T-helper 17 cell (primary cell): ENCODE measurements at places on chromosomes 1 and 21.

- DNase-seq, result no peak
These were observed 184.9 kb downstream of the IGSF21 start for GRCh38 chr1:18292531-18292930.

- no peak for DNase-seq
These were observed 24.2 kb downstream of the HSPA13 start for GRCh38 chr21:14358775-14359174.

GRCh38 chr1:171507435-171507834 is 22.1 kb downstream of the PRRC2C start:
- no peak for DNase-seq

DNA sequence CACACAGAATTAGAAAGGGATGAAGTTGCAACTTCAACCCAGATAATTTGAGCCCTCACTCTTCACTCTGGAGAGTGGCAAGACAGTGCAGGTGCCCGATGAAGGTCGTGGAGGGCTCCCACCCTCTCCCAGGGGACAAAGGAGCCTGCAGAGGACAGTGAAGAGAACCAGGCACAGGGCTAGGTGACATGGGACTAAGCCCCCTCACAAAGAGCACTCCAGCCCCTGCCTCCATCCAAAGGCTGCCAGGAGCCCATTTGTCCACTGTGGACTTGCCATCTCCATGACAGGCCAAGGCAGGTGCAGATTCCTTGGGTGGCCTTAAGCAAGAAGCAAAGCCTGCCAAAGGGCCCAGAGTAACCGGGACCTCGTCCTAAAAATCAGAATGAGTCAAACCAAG is 15.1 kb downstream of the ERRFI1 start:
- DNase-seq, result no peak

DNA sequence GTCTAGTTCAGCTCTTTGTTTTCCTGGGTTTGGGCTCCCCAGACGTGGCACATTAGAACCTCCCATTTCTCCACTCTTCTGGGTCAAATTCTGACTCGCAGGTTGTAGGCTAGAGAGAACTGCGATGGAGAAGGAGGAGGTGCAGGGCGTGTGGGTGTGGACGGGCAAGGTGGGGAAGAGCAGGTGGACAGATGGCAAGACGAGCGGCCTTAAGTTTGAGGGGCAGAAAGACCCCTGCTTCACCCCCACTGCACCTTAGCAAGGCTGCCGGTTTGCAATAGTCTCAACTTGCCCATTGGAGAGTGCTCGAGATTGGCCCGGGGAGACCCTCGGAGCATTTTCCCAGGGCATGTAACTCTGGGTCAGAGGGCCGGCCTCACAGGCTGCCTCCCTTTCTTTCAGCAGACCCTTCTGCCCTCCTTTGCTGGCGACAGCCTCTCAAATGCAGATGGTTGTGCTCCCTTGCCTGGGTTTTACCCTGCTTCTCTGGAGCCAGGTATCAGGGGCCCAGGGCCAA is 1.7 kb downstream of the IL24 start:
- DNase-seq, result no peak

DNA sequence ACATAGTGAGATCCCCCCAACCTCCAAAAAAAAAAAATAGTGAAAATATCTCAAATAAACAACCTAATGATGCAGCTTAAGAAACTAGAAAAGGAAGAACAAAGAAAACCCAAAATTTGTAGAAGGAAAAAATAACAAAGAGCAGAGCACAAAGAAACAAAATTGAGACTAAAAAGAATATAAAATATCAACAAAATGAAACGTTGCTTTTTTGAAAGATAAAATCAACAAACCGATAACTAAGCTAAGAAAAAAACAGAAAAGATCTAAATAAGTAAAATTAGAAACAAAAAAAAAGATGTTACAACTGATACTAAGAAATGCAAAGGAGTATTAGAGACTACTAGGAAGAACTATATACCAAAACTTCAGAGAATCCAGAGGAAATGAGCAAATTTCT is 139.3 kb upstream of the PALMD start:
- DNase-seq, result no peak

DNA sequence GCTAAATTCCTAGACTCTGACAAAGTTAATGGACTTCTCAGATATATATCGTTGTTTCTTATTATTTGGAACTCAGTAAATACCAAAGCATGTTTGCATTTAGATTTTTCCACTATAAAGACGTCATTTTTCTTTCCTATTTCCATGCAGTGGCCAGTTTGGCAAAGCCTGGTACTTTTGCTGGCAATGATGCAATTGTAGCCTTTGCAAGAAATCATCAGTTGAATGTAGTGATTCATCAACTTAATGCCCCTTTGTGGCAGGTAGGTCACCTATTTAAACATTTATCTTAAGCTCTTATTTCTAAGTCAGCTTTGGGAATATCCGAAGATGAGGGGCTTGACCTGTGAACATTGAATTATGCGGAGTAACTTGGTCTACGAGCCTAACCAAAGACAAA is 12.0 kb downstream of the OTUD3 start:
- no peak for DNase-seq

DNA sequence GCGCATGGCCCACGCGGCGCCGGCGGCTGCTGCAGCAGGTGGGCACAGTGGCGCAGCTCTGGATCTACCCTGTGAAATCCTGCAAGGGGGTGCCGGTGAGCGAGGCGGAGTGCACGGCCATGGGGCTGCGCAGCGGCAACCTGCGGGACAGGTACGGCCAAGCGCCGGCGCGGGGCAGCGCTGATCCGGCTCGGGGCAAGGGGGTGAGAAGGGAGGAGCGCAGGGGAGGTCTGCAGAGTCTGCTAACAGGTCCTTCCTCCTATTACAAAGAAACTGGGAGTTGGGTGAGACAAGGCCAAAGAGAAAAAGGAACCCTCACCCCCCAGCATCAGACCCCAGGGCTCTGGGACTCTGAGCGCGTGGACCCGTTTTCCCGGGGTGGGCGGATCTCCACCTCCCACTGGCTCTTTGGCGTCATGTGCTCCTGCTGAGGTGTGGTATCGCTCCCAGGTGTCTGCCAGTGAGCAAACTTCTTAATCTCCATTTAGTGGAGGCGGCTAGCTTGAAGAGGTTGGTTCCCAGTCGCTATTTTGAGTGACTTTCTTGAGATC is 431 bp downstream of the MTARC1 start:
- no peak for DNase-seq

- no peak for DNase-seq
These were observed 10.1 kb upstream of the CLIC4 start for GRCh38 chr1:24735156-24735508.

GRCh38 chr1:100876291-100876690 is 18.4 kb downstream of the EXTL2 start:
- no peak for DNase-seq

GRCh38 chr1:46656643-46657042 is 11.5 kb downstream of the ATPAF1 start:
- no peak for DNase-seq

DNA sequence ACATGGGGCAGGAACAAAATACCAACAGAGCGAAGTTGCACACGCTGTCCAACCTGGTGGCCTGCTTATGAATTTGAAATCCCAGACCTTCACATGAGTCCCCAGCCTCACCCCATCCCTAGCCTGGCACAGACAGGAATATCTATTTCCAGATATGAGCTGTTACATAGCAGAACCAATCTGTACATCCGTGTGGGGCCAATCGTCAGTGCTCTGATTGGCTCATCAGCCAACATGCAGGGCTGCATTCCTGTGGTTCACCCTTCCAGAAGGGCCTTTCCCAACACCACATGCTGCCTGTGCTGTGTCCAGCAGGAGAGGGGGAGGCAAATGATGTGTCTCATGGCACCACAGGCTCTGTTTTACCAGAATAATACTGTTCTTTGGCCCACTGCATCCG is 31.3 kb downstream of the CCN1 start:
- no peak for DNase-seq

DNA sequence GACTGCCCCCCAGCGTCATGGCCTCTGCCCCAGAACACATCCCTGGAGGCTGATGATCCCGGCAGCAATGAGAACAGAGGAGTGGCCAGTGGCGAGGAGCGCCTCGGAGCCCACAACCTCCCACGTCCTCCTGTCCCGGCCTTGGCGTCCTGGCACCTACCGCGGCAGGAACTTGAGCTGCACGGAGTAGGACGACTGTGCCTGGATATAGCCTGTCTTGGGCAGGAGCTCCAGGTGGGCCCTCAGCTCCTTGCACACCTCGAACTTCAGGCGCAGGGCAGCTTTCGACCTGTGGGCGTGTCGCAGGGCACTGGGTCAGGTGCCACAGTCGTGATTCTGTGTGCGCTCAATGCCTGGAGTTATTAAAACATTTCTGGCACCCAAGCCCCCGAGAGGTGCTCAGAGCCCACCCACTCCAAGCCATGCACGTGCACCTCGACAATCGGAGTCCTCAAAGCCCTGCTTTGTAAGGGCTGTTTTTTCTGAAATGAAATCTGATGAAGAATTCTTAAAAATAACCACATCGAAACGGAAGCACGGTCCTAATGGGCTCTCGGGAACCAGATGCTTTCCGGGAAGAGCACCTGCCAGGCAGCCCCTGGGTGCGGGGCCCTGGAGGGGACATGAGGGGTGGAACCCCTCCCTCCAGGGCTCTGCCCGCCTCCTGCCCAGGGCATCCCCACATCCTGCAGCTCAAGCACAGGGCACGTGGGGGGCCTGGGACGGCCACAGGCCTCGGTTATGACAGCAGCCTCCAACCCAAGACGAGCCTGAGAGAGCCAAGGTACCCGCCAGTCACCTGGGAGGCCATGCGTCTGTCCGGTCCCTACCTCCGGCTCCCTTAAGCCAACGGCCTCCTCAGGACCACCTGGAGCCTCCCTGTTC is 23.0 kb upstream of the TMEM52 start:
- no peak for DNase-seq

GRCh38 chr21:35565204-35565611 is 495.1 kb downstream of the SETD4 start:
- DNase-seq, result no peak

GRCh38 chr1:204493984-204494280 is 673 bp downstream of the PIK3C2B start:
- peak; percentile 49 for DNase-seq

DNA sequence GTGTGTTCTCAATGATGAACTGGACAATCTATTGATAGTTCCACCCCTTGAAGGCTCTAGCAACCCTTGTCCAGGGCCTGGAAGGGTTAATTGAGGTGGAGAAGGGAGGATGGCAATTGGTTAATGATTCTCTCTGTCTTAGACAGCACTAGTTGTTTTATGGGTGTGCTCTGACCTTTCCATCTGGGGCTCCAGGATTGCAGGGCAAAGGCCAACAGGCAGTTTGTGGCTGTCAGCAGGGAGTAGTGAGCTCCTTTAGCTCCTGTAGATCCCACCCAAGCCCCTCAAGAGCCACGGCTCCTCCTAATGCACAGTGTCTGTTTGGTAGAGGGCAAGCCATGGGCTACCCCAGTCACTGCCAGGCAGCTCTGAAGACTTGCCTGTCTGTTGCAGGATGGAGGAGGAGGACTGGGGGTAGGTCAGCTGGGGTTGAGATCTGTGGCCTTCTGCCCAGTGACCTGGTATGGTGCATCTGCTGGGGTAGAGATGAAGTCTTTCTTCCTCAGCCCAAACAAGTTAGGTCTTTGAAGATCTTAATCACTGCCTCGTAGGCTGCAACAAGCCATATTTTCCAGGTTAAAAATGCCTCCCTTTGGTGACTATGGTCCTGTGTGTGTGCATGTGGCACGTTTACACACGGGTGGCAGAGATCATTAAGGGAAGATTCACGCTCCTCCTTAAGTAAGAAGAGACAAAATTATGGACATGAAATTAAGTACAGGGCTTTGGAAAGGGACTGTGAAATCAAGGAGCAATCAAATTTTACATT is 7.7 kb downstream of the MROH7 start:
- DNase-seq, result no peak

- no peak for DNase-seq
These were observed 69.2 kb downstream of the NME7 start for GRCh38 chr1:169298441-169298840.

DNA sequence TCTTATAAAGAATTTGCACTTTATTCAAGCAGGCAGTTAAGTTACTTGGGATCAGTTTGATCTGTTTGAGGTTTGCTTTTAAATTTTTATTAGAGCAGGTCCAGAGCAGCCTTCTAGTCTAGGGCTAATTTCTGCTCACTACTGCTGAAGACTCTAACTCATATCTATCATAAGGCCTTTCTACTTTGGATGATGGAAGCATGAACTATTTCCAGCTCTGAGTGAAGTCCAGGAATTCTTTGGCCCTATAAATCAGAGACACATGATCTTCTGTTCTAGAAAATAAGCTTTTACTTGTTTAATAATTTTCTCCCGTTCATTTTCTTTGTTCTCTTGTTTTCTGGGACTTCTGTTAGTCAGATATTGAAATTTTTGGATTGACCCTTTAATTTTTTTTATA is 14.7 kb downstream of the NIBAN1 start:
- no peak for DNase-seq

- no peak for DNase-seq
These were observed 185.1 kb upstream of the CAMK1G start for GRCh38 chr1:209398313-209398991.

- no peak for DNase-seq
These were observed 11.6 kb downstream of the STYXL2 start for GRCh38 chr1:167105271-167106118.

DNA sequence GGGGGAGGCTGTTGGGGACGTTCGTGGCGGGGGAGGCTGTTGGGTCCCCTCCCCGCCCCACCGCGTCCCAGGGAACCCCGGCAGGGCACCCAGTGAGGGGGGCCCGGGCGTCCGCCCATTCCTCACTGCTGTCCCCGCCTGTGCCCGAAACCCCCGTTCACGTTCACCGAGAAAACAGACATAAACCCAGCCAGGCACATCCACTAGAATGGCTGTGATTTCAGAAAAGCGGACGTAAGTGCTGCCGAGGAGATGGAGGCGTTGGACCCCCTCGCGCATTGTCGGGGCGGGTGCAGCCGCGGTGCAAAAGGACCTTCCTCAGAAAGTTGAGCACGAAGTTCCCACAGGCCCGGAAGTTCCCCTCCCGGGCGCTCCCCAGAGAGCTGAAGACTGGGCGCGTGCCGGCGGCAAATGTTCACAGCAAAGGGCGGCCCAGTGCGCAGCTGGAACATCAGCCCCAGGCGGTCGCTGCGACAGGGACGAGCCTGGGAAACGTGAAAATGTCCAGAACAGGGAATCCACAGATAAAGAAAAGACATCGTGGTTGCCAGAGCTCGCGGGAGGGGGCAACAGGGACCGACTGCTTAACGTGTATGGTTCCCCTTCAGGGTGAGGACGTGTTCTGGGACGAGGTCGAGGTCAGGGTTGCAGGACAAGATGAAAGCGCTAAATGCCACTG is 18.5 kb upstream of the SAMD11 start:
- peak; percentile 6 for DNase-seq

GRCh38 chr1:185425163-185425562 is 108.1 kb upstream of the IVNS1ABP start:
- no peak for DNase-seq

DNA sequence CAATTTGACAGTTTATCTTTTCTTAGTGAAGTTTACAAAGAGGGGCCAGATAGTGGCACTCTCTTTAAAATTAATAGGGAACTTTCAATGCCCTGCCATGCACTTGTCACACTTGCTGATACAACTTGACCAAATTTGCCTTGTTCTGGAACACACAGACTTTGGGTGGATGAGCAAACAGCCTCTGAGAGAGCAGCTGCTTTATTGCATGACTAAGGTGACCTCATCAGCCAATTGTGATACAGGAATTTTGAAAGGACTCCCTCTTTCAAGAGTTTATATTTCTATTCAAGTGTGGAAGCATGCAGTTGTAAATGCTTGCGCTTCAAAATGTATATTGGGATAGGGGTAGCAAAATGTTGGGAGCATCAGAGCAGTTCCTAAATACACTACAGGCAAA is 2.1 kb upstream of the RGS1 start:
- no peak for DNase-seq

GRCh38 chr1:230754796-230755195 is 7.6 kb downstream of the CAPN9 start:
- no peak for DNase-seq
